ENCODE measurements at places on chromosomes 4 and X.

GRCh38 chr4:10506077-10506476 lies 48.9 kb upstream of the ZNF518B start:
- no peak for DNase-seq

DNA sequence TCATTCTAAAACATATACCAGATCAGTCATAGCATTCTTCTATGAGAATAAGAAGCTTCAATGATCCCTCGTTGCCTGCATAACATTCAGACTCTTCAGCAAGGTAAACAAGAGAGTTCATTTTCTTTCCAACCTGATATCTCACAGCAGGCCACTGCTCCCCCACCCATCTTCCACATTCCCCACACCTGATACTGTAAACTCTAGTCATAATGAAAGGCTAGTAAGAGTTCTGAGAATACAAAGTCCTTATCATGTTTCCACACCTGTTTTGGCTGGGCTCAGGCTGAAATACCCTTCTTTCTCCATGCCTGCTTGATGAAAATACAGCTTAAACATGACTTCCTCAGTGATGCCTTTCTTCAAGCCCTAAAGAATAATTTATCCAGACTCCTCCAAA lies 2.3 kb upstream of the AASDH start:
- DNase-seq, result no peak

DNA sequence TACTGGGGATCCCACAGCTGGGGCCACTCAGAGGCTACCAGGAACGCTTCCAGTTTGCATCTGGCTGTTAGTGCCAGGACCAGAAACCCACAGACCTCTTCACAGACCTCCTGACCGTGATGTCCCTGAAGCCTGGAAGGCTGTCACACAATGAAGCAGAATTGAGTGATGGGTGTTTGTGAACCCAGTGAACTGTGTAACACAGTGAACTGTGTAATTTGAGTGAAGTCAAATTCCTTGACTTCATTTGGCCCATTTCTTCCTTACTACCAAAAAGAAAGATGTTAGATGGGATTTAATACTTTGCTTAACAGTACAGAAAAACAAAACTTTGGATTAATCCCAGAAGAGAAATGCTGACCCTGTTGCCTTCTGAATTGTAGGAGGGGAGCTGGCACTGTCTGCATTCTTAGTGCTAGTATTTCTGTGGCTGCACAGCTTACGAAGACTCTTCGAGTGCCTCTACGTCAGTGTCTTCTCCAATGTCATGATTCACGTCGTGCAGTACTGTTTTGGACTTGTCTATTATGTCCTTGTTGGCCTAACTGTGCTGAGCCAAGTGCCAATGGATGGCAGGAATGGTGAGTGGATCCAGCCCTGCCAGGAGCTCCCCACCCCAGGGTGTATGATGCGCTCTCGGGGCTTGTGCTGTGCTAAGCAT lies 17.8 kb downstream of the SRD5A3 start:
- no peak for DNase-seq

GRCh38 chr4:55291227-55291640 lies 54.8 kb upstream of the SRD5A3 start:
- no peak for DNase-seq

DNA sequence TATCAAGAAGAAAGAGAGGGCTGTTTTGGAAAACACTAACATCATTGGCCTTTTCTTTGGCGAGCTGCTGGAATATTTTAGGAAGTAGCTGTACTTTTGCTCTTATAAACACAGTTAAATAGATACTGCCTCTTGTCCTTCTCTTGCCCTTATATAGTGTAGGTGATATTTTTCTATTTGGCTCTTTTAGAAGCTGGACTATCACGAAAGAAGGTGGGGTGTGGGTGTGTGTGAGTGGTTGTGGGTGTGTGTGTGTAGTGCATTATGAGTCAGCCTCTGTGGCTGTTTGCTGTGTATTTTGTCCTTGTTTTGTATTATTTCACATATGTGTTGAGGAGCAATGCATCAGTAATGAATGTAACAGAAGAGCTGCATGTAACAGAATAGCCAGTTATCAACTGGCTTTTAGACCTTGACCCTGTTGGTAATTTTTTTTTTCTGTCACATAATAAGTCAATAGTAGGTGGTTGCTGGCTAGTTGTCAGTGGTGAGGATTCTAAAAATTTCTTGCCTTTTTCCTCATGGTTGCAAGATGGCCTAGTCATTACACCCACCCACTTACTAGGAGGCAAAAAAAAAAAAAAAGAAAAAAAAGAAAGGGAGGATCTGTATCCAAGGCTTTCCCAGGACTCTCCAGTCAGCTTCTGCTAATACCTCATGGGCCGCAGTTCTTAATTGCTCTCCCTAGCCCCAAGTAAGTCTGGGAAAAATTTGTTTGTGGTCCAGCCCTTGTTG lies 23.8 kb downstream of the ARHGAP10 start:
- no peak for DNase-seq

- DNase-seq, result no peak
These were observed 141.8 kb upstream of the PCDH18 start for GRCh38 chr4:137674066-137674465.

Measured in Daoy (cell line).